ENCODE measurements at places on chromosomes 4 and X.

DNA sequence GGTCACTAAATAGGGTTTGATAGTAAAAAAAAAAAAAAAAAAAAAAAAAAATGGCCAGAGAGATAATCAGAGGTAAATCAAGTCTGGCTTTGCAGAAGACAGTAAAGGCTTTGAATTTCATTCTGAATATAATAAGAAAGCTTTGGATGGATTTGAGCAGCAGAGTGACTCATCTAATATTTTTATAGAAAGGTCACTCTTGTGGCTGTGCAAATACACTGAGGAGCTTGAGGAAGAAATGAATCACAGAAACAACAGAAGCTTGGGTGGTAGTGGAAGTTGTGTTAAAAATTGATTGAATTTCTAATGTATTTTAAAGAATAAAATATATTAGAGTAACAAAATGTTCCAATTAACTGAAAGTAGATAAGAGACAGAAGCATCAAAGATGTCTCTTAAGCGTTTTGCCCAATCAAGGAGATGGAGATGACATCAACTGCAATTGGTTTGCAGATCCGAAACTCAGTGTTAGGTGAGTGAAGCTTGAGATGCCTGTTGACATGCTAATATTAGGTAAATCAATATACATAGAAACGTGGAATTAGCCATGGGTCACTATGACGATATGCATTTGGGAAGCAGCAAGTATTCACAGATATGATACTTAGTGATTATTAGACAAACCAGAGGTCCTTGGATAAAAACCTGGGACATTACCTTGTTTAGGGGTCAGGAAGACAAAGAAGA, 280.5 kb downstream of the GPM6A start:
- DNase-seq, result no peak

- no peak for DNase-seq
Measured at GRCh38 chr4:71595576-71596108, 188.2 kb downstream of the GC start.

- DNase-seq, result no peak
Measured at GRCh38 chrX:144637731-144638130, 609.6 kb upstream of the SPANXN1 start.

GRCh38 chrX:111167334-111167733, 71.3 kb downstream of the PAK3 start:
- no peak for DNase-seq

DNA sequence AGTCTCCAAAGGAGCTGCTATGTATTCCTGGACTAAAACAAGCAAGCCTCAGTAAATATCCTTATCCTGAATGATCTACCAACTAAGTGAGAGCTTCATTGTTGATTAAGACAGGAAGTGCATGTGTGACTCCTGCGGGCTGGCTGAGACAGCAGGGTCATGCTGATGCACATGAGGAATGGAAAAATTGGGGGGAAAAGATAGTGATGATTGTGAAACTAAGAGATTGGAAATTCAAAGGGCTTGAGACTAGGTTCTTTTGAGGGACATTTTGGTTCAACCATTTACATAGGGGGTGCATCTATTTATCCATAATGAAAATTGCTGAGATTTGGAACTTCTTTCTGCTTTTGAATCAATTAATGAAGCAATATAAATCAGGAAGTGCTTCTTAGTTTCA, 61.1 kb upstream of the C1QTNF7 start:
- no peak for DNase-seq

- no peak for DNase-seq
Measured at GRCh38 chrX:142428916-142429315, 223.8 kb upstream of the MAGEC2 start.

GRCh38 chr4:138455097-138455496, 212.9 kb upstream of the SLC7A11 start:
- DNase-seq, result no peak

DNA sequence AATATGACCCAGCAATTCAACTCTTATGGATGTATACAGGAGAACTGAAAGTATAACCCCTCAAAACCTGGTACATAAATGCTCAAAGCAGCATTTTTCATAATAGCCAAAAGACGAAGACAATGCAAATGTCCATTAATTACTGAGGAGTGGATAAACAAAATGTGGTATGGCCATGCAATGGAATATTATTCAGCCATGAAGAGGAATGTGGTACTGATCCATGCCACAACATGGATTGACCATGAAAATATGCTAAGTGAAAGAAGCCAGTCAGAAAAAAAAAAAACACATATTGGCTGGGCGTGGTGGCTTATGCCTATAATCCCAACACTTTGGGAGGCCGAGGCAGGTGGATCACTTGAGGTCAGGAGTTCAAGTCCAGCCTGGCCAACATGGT, 74.5 kb upstream of the PLS3 start:
- DNase-seq, result no peak

- no peak for DNase-seq
Measured at GRCh38 chr4:1105662-1106061, 7.7 kb downstream of the RNF212 start.

DNA sequence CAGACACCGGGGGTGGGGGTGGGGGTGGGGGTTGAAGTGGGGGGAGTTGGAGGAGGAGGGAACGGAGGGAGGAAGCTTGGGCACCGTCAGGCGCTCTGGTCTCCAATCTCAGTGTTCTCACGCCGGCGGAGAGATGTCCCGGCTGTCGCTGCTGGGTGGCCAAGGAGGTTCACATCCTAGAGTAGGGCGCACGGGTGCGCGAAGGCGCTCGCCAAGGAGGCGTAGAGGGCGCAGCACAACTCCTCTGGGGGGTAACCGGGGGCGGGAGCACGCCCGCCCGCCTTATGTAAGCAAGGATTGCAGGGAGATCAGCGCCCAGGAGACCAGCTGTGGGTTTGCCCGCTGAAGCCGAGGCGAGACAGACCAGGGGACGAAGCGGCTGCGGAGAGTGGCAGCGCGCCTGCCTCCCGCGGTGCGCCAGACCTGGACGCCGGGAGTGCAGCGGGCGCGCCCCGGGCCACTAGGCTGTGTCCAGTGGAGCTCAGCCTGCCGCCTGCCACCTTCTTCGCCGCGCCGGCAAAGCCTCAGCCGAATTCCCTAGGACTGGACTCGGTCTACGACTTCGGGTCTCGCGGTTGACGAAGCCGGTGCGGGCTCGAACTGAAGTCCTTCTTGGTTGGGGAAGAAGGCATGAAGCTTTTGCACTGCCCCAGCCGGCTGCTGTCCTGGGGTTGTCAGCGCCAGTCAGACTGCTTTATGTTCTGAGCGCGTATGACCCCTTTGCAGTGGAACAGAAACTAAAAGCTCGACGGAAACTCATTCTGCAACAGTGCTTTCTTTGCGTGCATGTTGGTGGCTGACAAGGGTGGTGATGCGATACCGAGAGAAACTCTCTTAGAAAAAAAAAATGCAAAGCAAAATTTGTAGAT, 707 bp upstream of the UNC5C start:
- DNase-seq, result no peak

DNA sequence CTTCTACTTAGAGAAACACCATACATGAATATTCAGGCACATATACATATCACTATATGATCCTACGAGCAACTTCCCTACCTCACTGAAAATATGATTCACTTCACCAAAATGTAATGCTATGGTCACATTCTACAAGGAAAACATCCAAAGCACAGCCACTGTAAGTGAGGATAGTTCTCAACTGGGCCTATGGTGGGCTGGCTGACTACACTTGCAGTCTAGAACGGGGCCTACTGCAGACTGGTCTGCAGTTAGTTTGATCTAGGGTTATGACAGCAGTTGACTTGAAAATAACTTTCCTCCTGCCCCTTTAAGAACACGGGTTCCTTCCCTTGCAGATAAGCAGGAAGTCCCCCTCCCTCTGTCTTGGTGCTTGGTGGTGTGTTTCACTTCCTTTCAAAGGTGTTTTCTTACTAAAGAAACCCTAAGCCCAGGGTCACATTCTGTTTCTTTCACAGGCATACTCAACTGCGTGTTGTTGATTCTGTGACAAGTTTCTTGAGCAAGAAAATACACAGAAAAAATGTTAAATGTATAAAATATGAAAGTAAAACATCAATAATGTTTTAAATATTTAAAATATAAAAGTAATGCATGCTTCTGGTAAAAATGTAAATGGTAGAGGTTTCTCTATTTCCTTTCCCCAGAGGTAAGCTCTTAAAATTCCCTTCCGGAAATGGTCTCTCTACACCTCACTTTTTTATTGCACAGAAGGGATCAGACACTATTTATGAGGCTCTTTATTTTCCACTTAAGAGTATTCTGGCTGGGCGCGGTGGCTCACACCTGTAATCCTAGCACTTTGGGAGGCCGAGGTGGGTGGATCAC, 18.0 kb upstream of the TMSB4X start:
- DNase-seq, result peak; percentile 61

DNA sequence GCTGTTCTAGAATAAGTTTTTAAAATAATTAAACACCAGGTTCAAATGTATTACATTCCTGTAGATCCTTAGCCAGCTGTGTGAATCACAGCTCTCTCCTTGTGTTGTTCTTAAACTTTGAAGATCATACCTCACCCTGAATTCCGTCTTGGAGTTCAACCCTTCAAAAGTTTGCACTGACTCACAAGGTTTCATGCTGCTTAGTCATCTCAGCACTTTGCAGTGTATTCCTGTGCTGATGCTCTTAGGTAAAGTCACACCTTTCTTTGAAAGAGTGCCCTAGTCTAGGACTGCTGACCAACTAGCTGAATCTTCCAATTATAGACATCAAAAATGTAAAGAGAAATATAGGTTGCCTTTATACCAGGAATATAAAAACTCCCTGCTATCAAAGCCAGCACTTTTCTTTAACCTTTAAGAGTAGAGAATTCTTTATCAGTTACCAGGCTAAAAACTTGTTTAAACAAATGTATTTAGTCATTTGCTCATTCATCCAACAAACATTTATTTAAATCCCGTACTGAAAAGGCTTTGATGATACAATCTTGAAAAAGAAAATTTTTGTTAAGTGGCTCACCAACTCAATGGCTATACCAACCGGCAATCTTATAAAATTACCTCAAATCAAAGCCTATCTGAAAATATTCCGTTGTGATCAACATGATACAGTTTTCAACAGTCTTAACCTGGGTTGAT, 169.7 kb downstream of the RAP1GDS1 start:
- DNase-seq, result no peak

DNA sequence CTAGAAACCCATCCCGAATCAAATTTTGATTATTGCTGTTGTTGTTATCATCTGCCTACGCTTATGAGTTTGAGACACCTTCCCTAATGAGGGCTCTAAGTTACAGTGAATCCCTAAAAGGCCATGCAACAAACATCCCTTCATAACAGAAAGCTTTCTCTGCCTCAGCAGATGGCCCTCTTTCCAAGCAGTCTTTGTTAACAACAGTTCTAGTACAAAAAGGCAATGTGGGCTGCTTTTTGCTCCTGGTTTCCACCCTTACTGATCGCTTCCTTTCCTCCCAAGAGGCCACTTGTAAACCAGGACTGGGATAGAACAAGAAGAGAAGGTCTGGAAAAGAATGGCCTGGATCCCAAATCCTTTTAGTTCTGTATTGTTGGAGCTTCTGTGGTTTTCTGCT, 24.2 kb downstream of the GPC4 start:
- DNase-seq, result no peak

- no peak for DNase-seq
Measured at GRCh38 chrX:63503541-63503940, 152.4 kb upstream of the SPIN4 start.

DNA sequence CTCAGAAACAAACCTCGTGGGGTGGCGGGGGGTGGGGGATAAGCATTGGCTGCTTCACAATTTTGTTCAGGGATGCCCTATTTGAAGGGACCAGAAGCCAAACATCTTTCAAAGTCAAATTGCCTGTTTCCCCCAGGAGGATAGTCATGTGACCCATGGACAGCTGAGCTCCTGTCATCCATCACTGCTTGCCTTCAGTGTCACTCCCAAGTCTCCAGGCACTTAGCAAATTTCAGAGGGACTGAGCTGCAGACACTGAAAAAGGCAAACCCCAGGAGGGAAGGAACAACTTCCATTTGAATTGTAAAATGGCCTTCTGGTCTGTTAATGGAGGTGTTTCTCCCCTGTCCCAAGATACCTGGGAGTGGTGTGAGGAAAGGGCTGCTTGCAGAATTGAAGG, 73.4 kb downstream of the FRMPD3 start:
- DNase-seq, result no peak

GRCh38 chr4:124790471-124790870, 77.9 kb upstream of the ANKRD50 start:
- DNase-seq, result no peak

- DNase-seq, result no peak
Measured at GRCh38 chrX:114584375-114584943, 573 bp downstream of the HTR2C start.

DNA sequence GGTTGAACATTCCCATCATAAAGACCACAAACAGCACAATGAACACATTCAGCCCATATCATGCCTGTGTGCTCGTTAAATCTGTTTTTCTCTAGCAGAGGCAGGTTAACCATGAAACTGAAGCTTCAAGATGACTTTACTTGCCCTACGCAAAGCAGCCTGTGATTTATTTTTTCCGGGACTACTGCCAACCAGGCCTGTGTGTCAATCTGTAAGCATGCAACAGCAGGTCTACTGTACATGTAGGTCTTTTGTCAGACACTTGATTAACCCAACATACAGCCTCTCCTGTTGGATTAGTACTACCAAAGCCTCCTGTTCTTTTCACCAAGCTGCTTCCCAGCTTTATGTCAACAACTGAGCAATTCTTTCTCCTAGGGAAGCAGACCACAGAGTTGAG, 85.5 kb upstream of the ACSL1 start:
- no peak for DNase-seq

- DNase-seq, result no peak
Measured at GRCh38 chr4:39233783-39234182, 51.5 kb downstream of the WDR19 start.

DNA sequence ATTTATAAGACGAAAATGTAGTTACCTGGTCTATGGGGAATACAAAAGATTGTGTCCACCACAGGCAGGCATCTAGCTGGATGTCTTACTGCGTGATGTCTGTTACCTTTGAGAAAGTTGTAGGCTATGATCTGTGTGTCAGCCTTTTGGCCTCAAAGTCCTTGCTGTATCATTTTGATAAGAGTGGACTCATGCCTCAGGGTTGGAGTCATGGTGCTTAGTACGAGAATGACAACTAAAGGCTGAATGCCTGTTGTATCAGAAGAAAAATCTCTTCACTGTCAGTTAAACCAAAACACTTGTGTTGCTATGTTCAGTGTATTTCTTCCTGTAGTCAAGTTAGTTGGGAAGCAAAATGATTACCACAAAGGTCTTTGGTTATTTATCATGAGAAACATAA, 226.2 kb downstream of the ARHGAP10 start:
- DNase-seq, result no peak

GRCh38 chrX:49792376-49792775, 36.7 kb upstream of the PAGE4 start:
- no peak for DNase-seq

DNA sequence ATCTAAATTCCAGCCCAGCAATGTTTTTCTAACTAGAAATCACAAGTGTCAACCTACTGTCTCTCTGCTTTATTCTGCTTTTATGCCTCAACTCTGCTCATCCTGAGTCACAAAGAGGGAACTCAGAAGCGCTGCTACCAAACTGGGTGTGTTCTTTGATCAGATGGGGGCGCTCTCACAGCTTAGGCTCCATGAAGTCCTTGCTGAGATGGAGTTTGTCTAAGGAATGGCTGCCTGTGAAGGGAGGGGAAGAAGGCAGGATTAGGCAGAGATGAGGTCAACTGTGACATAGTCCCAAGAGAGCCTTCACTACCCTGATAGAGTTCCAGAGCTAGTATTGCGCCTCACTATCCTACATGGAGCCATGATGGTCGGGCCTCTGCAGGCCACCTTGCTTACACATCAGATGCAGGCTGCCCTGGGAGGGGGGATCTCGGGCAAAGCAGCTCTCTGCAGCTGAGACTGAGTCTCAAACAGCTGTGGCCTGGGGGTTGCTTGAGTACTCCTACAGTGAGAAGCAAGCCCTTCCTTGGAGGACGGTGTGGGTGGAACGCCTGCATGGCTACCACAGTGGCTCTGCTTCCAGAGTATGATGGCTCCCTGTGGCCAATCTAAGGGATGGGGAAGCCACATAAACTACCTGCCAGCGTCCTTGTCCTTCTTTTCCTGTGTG, 219.9 kb downstream of the CCNG2 start:
- DNase-seq, result no peak
